ENCODE measurements at places on chromosomes 6 and 20. TPM values are rescaled to one million over a fixed set of nuclear protein-coding genes. Genes with fewer than 3 reads are reported as not detected.

Gene PAK5
- not detected for total RNA-seq

Gene ZNF311
- total RNA-seq: 0.56 TPM

Gene SEMG1
- total RNA-seq: not detected

Gene EDN1
- 3.6 TPM for total RNA-seq

Gene XKR7
- not detected for total RNA-seq
